GM06990 (cell line): ENCODE measurements at places on chromosomes 7 and 10.

DNA sequence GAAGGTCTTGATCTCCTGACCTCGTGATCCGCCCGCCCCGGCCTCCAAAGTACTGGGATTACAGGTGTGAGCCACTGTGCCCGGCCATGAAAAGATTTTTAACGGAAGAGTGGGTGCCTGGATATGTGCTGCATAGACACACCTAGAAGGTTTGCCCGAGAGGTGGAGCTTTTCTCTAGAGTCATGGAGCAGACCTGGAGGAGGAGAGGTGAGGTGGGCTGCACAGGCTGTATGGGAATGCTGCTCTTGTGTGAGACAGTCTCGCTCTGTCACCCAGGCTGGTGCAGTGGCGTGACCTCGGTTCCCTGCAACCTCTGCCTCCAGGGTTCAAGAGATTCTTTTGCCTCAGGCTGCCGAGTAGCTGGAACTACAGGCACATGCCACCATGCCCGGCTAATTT, 103.3 kb downstream of the ACTR3B start:
- no peak for DNase-seq

GRCh38 chr7:156780724-156781455, 112.1 kb downstream of the LMBR1 start:
- peak; percentile 80 for DNase-seq

DNA sequence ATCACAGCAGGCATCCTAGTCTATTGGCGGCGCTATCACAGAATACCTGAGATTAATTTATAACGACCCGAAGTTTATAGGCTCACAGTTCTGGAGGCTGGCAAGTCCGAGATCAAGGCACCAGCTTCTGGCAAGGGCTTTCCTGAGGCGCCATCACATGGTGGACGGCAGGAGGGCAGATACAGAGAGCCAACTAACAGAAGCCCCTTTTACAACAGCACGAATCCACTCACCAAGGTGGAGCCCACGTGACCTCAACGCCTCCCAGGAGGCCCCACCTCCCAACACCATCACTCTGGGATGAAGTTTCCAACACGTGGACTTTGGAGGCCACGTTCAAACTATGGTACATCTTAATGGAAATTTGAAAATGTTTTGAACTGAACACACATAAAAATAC, 255.3 kb downstream of the ELFN1 start:
- DNase-seq, result no peak

- no peak for DNase-seq
Observed at GRCh38 chr10:46239247-46239646, 47.5 kb upstream of the ANTXRL start.

DNA sequence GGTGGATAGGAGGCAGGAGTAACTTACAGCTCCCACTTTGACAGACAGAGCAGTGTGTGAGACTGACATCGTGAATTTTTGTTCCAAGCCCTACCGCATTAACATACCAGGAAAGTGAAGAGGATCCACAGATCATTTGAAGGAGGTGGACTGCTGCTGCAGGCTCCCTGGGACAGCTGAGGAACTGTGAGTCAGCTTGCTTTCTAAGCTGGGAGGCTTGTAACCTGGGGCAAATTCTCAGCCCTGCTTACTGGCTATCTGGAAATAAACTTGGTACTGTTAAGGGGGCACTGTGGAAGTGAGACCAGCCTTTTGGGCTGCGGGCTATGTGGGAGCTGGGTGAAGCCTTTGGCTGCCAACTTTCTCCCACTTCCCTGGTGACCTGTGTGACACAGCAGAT, 1202.5 kb downstream of the DNAJB9 start:
- no peak for DNase-seq

DNA sequence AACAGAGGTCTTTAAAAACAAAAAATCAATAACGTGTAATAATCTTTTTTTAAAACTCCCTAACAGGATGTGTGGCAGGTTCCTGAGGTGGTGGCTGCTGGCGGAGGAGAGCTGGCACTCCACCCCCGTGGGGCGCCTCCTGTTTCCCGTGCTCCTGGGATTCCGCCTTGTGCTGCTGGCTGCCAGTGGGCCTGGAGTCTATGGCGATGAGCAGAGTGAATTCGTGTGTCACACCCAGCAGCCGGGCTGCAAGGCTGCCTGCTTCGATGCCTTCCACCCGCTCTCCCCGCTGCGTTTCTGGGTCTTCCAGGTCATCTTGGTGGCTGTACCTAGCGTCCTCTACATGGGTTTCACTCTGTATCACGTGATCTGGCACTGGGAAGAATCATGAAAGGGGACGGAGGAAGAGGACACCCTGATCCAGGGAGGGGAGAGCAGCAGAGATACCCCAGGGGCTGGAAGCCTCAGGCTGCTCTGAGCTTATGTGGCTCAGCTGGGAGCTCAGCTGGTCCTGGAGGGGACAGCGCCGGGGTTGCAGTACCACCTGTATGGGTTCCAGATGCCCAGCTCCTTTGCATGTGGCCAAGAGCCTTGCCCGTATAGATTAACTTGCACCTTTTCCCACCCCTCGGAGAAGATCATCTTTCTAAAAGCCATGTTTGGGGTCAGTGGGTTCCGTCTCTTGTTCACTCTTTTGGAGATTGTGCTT, 16.7 kb upstream of the AZGP1 start:
- no peak for DNase-seq

DNA sequence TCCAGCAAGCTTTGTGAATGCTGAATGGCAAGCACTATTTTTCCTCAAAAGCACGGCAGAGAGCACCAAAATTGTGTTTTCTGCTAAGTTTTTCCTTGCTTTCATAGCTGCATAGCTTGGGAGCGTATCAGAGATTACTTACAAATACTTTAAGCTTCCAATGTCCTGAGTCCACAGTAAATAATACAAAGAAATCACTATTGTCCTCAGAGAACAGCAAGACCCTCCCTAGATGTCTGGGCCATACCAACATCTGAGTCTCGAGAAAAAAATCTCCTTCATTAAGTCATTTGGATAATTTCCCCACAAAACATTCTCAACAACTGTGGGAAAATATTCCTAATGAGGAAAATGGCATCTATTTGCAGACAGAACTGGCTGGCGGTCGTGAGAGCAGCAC, 41.7 kb downstream of the SGMS1 start:
- DNase-seq, result no peak

DNA sequence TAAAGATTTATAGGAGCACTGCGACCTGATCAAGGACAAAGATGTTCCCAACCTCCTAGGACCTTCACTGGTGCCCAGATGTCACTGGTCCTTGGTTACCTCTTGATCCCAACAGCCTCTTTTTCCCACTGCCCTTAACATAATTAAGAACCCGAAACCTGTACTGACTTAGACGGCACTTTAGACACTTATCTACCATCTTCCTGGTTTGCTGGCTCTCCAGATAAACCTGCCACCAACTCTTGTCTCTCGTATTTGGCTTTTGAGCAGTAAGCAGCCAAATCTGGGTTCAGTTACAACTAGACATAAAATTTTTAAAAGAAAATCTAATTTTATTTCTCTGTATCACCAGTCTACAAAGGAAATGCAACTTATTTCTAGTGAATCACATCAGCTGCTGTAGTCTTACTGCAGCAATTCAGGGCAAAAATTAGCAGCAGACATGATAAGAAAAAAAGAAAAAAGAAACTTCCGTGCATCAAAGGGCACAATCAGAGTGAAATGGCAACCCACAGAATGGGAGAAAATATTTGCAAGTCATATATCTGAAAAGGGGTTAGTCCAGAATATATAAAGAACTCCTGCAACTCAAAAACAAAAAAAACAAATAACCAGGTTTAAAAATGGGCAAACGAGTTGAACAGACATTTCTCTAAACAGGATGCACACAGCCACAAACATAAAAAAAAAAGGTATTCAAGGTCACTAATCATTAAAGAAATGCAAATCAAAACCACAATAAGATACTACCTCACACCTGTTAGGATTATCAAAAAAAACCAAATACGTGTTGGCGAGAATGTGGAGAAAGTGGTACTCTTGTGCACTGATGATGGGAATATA, 9.4 kb downstream of the ASB13 start:
- no peak for DNase-seq

DNA sequence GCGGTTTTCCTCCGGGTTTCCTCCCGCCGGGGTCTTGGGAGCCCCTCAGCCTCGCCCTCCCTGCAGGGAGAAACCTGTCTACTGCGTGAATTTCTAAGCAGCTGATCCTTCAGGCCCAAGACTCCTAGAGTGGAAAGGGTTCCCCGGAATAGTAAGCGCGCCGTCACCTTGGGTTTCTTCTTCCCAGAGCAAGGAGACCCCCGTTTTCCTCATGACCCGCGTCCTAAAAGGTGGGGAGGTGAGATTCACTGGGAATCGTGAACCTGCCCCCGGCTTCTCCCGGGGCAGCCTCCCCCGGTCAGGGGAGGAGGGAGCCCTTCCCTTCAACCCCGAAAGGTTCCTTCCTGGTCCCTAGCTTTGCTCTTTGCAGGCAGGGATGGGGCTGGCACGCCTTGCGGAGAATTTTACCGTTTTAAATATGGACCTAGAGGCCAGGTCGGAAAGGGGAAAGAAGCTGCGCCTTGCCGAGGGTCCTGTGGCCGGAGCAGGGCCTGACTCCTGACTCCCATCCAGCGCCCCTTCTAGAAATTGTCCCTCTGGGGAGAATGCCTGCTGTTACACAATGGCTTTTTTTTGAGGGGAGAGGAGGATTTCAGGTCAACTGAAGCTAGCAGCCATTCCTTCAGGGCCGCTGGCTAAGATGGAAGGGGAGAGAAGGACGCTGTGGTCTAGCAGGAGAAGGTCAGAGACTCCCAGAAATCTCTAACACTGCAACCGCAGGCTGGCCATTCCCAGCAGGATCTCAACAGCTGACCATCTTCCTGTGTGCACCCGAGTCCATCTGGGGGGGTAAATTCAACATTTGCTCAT, 11.6 kb upstream of the MNX1 start:
- DNase-seq, result no peak

- no peak for DNase-seq
Observed at GRCh38 chr7:84142726-84143125, 51.9 kb downstream of the SEMA3A start.

DNA sequence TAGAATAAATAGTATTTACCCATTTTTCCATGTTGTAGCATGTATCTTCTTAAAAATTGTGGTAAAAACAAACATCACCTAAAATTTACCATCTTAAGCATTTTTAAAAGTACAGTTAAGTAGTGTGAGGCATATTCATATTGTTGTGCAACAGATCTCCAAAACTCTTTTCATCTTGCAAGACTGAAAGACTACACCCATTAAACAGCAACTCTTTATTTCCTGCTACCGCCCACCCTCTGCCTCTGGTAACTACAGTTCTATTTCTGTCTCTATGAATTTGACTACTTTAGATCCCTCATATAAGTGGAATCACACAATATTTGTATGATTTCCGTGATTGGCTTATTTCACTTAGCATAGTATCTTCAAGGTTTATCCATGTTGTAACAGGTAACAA, 40.0 kb upstream of the AGBL3 start:
- no peak for DNase-seq

DNA sequence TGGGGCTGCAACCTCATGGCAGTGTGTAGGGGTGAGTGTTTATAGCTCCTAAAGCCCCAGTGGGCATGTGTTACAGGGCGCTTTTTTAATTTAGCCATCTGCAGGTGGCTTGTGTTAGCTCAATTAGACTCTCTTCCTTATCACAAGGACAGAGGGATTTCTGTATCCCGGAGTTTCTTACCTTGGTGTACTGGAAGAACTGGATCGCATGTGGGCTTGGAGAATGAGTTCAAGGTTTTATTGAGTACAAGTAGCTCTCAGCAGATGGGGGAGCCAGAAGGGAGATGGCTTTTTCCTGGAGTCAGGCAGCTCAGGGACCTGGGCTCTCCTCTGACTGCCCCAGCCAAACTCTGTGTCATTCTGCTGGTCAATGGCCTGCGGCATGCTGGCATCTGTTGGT, 153.5 kb upstream of the C7orf33 start:
- no peak for DNase-seq

DNA sequence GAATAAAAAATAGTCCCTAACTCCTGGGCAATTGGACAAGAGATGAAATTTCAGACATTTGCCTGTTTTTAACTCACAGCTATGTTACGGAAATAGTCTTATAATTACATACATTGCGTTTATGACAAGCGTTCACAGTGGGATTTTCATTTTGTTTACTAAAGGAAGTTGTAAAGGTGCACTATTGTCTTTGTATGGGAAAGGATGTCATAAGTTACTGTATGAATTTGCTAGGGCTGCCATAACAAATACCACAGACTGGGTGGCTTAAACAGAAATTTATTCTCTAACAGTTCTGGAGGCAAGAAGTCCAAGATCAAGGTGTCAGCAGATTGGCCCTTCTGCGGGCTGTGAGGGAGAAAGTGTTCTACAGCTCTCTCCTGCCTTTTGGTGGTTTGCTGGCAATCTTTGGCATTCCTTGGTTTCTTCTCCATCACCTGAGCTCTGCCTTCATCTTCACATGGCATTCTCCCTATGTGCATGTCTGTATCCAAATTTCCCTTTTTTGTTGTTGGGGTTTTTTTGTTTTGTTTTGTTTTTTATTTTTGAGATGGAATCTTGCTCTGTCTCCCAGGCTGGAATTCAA, 5.6 kb downstream of the NFE2L3 start:
- DNase-seq, result no peak

- DNase-seq, result no peak
Observed at GRCh38 chr10:103941801-103942200, 23.8 kb upstream of the STN1 start.

GRCh38 chr10:59830601-59831259, 75.6 kb downstream of the CCDC6 start:
- no peak for DNase-seq

DNA sequence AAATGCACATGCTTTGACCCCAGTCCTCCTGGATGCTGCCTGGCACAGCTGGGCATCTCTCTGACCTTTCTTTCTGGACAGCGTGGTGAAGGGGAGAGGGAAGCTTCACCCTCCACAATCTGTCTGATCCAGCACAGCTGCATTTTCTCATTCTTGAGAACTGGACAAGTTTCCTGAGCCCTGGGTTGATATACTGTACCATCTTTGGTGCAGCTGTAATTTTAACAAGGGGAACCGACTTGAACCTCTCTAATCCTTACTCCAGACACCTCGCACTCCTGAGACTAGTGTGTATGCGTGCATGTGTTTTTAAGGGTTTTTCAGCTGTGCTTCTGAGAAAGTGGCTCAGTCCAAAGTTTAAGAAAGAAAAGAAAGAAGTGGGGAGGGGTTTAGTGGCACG, 655.7 kb downstream of the INHBA start:
- DNase-seq, result no peak

DNA sequence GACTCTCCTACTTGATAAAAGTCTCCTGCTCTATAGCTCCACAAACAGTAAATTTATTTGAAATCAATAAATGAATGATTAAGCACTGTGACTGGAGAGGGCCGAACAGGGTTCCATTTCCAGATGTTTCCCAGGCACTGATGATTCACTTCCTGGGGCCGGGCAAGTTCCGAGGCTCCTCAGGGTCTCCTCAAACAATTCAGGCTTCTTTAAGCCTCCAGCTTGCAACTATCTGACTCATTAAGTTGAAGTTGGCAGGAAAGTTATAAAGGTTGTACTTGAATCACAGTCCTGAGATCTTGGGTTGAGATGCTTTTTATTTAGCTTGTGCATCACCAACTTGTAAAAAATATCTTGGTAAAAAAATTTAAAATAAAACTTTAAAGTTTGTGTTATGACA, 612.9 kb downstream of the DNAJB6 start:
- no peak for DNase-seq

GRCh38 chr7:103068414-103069403, 5.9 kb downstream of the FBXL13 start:
- no peak for DNase-seq

- no peak for DNase-seq
Observed at GRCh38 chr10:75875740-75876139, 444.3 kb downstream of the LRMDA start.
